Placental pericyte (primary cell): ENCODE measurements at places on chromosomes 5 and 9. TPM values are rescaled to one million over a fixed set of nuclear protein-coding genes. Genes with fewer than 3 reads are reported as not detected.

Gene ELAVL2
- not detected in 2 replicates for total RNA-seq

Gene NSA2
- total RNA-seq = 44.2 and 145 TPM in 2 replicates

Gene AK8
- total RNA-seq = 0.14 and 0.66 TPM in 2 replicates

Gene PHF24
- not detected in 2 replicates for total RNA-seq

Gene CCDC152
- total RNA-seq = 0.72 and 0.88 TPM in 2 replicates

Gene HMHB1
- not detected in 2 replicates for total RNA-seq

Gene LCN9
- not detected in 2 replicates for total RNA-seq

Gene PLPP7
- total RNA-seq = 4.3 and 5.5 TPM in 2 replicates

Gene PCDHGB7
- 7.6 and 14.0 TPM in 2 replicates for total RNA-seq

Gene CARD6
- 6.6 and 11.6 TPM in 2 replicates for total RNA-seq

Gene NPDC1
- 16.0 and 21.0 TPM in 2 replicates for total RNA-seq

Gene PAEP
- total RNA-seq = not detected in 2 replicates

Gene LCN1
- not detected in 2 replicates for total RNA-seq

Gene VCP
- 516 and 635 TPM in 2 replicates for total RNA-seq

Gene GARNL3
- total RNA-seq = 0.14 and 1.3 TPM in 2 replicates

Gene FREM1
- total RNA-seq = 0.22 and 0.72 TPM in 2 replicates

Gene AK1
- 23.2 and 39.1 TPM in 2 replicates for total RNA-seq

Gene SLC36A3
- not detected in 2 replicates for total RNA-seq

Gene PPP2CA
- 97.4 and 110 TPM in 2 replicates for total RNA-seq

Gene PURA
- 12.5 and 25.6 TPM in 2 replicates for total RNA-seq

Gene EMB
- total RNA-seq = 0.57 TPM in 1 of 2 replicates, not detected in the other

Gene PCDHB5
- total RNA-seq = 0.14 and 0.22 TPM in 2 replicates

Gene SPACA9
- 2.0 and 2.6 TPM in 2 replicates for total RNA-seq

Gene LCNL1
- 0.14 and 9.8 TPM in 2 replicates for total RNA-seq

Gene MSX2
- total RNA-seq = 7.0 and 8.8 TPM in 2 replicates

Gene FAT2
- total RNA-seq = under 0.01 TPM in 1 of 2 replicates, not detected in the other

Gene CDKN2B
- total RNA-seq = 77.2 and 97.2 TPM in 2 replicates

Gene IFNA4
- total RNA-seq = not detected in 2 replicates

Gene RASEF
- 0.44 and 0.57 TPM in 2 replicates for total RNA-seq

Gene TICAM2
- 1.1 and 9.7 TPM in 2 replicates for total RNA-seq

Gene FANCG
- 11.4 and 52.3 TPM in 2 replicates for total RNA-seq

Gene WWC1
- 2.2 and 4.7 TPM in 2 replicates for total RNA-seq

Gene POU5F2
- 0.88 and 1.7 TPM in 2 replicates for total RNA-seq

Gene CMBL
- 3.6 and 5.7 TPM in 2 replicates for total RNA-seq

Gene FOXD4L6
- total RNA-seq = under 0.01 TPM in 1 of 2 replicates, not detected in the other

Gene FBLL1
- 0.29 and 0.66 TPM in 2 replicates for total RNA-seq

Gene RORB
- total RNA-seq = under 0.01 and 0.72 TPM in 2 replicates

Gene IL9
- not detected in 2 replicates for total RNA-seq

Gene ARID3C
- 0.22 TPM in 1 of 2 replicates, not detected in the other for total RNA-seq

Gene CA9
- total RNA-seq = not detected in 2 replicates

Gene CRHBP
- total RNA-seq = 1.0 TPM in 1 of 2 replicates, not detected in the other

Gene PCAT7
- 0.66 and 1.0 TPM in 2 replicates for total RNA-seq

Gene IL5
- total RNA-seq = not detected in 2 replicates
